ENCODE measurements at places on chromosomes 7 and 10.

DNA sequence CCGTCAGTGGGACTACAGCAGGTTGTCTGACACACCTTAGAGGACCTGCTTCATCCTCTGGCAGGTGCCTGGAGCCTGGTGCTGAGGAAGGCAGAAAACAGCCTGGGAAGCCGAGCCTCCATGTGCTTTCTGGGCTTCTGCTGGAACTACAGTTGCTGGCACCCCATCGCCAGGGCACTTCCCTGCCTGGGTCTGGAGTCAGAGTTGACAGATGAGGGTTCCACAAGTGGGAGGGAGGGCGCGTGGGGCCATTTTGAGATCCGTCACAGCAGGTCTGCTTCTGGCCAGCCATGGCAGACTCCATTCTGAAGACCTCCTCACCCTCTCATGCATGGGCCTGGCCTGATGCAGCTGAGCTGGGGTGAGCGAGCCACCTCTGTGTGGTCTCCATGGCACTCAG is 33.2 kb upstream of the TCERG1L start:
- no peak for DNase-seq

DNA sequence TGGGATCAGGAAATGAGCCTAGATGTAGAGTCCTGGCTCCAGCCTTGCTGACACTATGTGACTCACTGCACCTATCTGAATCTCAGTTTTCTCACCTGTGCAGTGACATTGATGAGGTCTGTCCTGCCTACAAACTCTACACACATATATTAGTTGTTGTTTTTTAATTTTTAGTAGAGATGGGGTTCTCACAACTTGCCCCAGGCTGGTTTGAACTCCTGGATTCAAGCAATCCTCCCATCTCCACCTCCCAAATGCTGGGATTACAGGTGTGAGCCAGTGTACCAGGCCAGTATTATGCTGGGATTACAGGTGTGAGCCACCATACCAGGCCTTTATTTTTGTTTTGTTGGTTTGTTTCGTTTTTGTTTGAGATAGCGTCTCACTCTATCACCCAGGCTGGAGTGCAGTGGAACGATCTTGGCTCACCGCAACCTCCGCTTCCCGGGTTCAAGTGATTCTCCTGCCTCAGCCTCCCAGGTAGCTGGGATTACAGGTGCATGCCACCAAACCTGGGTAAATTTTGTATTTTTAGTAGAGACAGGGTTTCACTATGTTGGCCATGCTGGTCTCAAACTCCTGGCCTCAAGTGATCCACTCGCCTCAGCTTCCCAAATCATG is 11.8 kb upstream of the DDIT4 start:
- no peak for DNase-seq

- DNase-seq, result no peak
Measured at GRCh38 chr10:124565565-124566221, 104.1 kb downstream of the LHPP start.

DNA sequence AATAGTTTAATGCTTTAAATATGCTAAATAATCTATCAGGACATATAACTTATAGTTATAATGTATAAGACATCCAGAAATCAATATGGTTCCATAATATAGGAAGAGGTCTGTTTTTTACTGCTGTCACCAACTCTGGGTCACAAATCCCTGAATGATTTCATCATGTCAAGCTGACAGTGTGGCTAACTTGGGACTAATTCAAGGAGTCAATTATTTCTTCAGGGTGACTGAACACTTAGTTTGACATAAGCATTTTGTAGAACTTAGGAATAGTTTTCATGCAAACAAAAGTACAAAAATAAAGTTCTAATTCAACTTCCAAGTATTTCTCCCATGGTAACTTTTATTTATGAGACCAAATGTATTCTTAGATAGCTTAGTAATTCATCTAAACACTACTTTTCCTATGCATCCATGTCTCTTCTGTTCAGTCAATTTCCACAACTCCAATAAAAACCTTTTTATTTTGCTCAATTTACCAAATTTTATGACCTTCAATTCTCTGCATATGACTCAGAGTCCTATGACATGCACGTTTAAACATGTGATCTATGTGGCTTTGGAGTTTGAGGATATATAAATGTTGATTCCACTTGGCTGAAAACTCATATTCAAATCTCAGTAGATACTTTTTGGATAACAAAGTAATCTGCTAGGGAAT is 40.3 kb upstream of the GNAT3 start:
- DNase-seq, result no peak

GRCh38 chr7:157555313-157555712 is 218.5 kb downstream of the DNAJB6 start:
- no peak for DNase-seq

- DNase-seq, result no peak
Measured at GRCh38 chr10:122113945-122114747, 125.2 kb downstream of the TACC2 start.

DNA sequence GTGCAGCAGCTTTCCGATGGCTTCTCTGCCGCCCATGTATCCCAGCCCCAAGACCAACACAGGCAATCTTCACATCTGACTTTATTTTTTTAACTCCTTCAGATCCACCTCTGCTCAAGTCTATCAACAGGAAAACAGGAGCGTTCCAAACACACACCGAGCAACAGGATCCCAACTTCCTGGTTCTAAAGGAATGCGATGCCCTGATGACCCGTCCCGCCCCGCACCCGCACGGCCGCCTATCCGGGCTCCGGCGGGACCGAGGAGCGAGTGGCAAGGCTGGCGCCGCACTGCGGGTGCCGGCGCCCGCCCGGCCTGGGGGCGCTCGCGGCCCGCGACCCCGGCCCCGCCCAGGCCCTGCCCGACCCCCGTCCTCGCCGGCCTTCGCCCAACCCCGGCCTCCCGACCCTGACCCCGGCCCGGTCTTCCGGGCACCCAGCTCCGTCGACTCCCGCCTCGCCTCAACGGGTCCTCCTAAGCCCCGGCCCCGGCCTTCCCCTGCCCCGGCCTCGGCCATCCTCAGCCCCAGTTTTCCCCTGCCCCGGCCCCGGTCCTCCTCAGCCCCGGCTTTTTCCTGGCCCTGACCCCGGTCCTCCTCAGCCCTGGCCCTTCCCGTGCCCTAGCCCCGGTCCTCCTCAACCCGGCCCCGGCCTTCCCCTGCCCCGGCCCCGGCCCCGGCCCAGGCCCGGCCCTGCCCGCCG is 730 bp downstream of the LARP4B start:
- no peak for DNase-seq

GRCh38 chr10:122421742-122422141 is 32.7 kb upstream of the ARMS2 start:
- no peak for DNase-seq

- no peak for DNase-seq
Measured at GRCh38 chr7:123485187-123485586, 49.2 kb downstream of the IQUB start.

GRCh38 chr10:98340261-98340939 is 72.4 kb upstream of the LOXL4 start:
- no peak for DNase-seq

- DNase-seq, result no peak
Measured at GRCh38 chr7:81447351-81447952, 322.4 kb downstream of the HGF start.

- DNase-seq, result no peak
Measured at GRCh38 chr7:115679976-115680375, 350.6 kb downstream of the TFEC start.

GRCh38 chr7:83547526-83547925 is 101.4 kb downstream of the SEMA3E start:
- DNase-seq, result no peak

- no peak for DNase-seq
Measured at GRCh38 chr7:134954197-134955082, 31.9 kb upstream of the AGBL3 start.

DNA sequence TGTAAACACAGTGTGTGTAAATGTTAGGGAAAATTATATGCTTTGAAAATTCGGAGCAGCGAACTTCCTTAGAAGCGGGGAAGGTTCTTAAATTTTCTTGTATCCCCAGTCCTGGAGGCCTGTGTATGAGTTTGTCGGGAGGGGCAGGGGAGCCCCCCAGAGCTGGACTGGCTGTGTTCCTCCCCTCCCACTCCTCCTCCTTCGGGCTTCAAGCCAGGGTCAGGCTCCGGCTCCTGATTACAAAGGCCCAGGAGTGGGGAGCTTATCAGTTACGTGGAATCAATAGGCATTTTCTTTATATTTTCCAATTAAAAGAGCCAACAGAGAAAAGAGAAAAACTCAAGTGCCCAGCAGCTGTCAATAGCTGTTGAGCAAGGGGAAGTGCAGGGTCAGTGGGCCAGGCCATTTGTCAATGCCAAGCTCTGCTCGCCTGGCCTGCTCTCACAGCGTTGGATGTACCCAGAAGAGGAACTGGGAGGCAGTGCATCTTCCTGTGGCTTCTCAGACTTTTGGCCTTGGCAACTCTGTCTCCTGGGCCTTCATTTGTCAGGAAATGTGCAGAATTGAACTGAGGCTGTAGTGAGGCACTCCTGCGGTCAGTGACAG is 156.9 kb upstream of the PCBD1 start:
- DNase-seq, result no peak

DNA sequence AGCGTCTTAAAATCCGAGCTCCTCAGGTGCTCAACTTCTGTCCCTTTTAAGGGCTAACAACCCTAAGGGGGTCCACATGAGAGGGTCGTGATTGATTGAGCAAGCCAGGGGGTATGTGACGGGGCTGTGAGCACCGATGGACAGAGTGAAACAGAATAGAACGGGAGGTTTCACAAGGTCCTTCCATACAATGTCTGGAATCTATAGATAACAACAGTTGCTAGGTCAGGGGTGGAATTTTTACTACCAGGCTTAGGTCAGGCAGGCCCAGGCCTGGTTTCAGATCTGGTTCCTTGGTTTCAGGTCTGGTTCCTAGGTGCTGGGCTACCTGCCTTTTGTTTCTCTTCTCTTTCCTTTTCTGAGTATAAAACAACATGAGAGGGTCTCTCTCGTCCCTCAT is 80.9 kb downstream of the PTN start:
- DNase-seq, result no peak

- DNase-seq, result no peak
Measured at GRCh38 chr7:24722386-24723177, 34.7 kb downstream of the GSDME start.

DNA sequence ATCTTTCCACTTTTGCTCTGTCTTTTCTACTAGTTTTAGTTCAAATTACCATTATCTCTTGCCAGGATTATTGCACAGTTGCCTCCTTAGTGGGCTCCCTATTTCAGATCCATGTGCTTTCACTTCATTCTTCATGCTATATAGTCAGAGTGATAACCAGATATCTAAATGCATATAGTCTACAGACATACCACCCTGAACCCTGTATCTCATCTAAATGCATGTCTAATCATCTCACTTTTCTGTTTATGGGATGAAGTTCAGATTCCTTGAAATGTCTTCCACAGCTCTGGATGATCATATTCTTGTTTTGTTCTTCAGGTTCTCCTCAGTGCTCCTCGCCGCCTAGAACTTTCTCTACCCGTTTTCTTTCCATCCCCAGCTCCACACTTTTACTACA is 13.8 kb downstream of the RSBN1L start:
- DNase-seq, result no peak

DNA sequence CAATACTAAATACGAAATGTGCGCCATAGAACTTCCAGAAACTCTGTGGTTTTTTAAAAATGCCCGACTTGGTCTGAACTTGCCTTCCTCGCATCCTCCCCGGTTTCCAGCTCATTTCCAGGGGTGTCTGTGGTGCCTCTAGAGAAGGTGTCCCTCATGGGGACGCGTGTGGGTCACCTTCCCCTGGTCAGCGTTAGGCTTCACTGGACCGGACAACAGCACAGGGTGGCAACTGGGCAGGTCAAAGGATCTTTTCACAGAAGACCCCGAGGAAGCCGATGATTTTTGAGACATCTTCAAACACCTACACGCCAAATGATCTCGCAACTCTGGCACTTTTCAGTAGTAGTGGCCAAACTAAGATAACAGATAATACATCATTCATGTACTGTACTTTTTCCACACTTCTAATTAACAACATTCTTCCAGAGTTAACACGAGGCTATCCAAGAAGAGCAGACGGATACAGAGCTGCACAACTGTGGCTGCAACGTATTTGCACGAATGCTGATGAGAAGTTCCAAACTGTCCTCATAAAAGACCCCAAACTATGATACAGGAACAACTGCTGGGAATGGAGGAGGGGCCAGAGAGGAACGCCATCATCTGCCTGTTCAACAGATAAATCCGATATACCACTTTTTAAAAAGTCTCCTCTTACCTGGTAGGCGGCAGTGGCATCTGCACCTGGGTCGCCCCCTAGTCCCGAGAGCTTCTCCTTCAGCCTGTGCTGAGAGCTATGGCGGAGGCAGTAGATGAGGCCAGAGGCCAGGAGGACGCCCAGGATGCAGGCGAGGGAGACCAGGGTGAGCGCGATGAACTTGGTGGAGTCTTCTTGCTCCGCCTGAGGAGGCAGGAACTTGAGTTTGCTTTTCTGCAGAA is 345.5 kb downstream of the DNAJB6 start:
- DNase-seq, result no peak

- no peak for DNase-seq
Measured at GRCh38 chr10:64873088-64873487, 1351.9 kb downstream of the REEP3 start.

- DNase-seq, result no peak
Measured at GRCh38 chr10:5589661-5590511, 65.1 kb downstream of the CALML3 start.

DNA sequence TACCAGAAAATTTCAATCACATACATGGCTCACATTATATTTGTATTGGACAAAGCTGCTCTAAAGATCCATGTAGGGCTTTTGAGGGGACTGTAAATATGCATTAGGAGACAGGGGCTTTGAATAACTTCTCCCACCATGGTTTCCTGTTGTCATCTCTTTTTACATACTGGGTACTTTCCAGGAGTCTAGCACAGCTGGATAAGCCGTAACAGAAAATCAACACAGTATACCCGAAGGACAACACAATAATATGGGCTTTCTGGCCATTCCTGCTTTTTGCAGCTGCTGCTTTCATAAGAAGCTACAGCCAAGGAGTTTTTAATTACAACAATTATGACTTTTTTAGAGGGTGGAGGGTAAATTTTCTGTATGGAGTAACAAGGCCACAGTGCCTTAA is 63.4 kb upstream of the SRPK2 start:
- DNase-seq, result no peak

- no peak for DNase-seq
Measured at GRCh38 chr10:14253711-14254110, 77.0 kb downstream of the FRMD4A start.

GRCh38 chr10:8041284-8041991 is 13.1 kb upstream of the GATA3 start:
- no peak for DNase-seq

DNA sequence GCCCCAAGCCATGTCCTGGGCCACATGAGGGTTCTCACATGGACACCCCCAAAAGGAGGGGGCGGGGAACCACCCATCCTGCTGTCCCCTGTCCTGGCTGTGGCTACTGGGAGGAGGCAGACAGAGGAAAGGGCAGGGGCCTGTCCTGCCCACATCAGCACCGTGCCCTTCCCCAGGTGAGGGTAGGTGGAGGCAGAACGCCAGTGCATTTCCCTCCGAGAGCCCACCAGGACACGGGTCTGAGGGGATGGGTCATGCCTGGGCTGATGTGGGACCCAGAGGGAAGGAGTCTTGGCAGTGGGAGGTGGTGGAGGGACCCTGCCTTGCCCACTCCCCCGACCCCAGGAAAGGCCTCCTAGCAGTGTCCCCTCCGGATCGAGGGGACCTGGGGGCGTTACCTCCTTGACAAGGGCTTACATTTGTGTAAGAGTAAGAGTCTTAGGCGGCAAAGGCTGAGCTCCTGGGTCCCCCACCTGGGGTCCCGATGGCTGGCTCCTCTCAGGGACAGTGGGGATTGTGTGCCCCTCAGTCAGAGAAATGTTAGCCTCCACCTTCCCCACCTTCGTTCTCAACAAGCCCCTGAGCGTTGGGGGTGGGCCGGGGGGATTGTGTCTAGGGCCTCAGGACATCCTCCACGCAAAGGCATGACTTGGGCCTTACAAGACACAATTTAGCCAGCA is 6.1 kb downstream of the CRYGN start:
- DNase-seq, result no peak

- DNase-seq, result no peak
Measured at GRCh38 chr7:94396037-94396431, 1.3 kb downstream of the COL1A2 start.

Measured in C1 segment of cervical spinal cord (tissue), 14 donors.